ENCODE measurements at places on chromosomes 6 and 20.

DNA sequence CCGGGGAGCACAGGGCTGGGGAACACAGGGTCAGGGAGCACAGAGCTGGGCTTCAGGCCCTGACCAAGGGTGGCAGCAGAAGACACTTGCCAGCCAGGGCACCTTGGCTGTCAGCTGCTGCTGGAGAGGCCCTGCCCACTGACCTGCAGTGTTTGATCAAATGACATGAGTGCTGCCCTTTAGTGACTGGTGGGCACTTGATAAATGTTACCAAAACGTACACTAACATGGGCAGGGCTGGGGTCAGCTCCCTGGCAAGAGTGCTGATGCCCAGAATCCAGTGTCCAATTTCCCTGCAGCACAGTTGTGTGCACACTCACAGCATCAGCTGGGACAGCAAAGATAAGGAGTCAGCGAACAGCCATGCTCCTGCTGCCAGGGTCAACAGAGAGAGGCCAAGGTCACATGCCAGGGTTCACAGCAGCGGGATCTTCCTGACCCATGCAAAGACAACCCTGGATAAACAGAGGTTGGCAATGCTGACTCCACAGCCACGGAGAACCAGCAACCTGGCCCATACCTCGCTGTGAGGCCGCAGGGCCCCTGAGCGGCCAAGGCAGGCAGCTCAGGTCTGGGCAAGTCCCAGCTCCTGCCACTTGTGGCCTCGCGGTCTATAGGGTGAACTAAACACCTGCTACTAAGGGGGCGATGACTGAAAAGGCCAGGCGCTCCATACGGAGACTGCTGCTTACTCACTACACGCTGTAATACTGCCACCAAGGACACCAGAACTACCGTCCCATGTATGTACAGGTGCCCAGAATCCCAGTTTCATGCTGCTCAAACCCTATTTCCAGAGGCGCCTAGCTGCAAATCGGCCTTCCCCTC lies 46.3 kb downstream of the NINL start:
- no peak for DNase-seq

DNA sequence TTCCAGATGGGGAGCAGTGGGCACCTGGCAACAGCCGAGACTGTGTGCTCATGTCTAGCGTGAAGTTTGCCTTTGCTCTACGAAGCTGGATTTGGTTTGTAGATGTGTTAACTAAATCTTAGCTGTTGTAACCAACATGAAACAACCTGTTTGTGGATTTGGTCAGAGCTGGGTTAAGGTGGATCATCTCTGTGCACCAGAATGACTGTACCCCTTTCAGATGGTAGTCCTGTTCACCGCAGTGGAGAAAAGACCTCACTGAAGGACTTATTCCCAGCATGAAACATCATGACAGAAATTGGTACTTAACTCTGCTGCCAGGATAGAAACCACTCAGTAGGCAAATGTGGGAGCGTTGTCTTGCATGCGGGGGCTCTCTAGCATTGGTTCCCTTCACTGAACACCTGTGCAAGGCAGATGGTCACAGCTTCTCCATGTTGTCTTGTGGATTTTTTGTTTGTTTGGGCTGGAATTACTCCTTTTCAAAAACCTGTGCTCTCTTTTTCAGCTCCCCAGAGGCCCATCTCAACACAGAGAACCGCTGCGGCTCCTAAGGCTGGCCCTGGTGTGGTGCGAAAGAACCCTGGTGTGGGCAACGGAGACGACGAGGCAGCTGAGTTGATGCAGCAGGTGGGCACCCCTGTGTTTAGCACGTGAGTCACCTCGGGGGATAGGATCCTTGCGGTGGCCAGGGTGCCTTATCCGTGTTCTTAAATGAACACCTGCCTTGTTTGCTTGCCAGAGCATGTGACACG lies 19.3 kb upstream of the EFCAB8 start:
- DNase-seq = no peak

- no peak for DNase-seq
Observed at GRCh38 chr6:45532721-45533210, 155.0 kb upstream of the SUPT3H start.

- DNase-seq = no peak
Observed at GRCh38 chr6:51777618-51778017, 309.8 kb downstream of the PKHD1 start.

DNA sequence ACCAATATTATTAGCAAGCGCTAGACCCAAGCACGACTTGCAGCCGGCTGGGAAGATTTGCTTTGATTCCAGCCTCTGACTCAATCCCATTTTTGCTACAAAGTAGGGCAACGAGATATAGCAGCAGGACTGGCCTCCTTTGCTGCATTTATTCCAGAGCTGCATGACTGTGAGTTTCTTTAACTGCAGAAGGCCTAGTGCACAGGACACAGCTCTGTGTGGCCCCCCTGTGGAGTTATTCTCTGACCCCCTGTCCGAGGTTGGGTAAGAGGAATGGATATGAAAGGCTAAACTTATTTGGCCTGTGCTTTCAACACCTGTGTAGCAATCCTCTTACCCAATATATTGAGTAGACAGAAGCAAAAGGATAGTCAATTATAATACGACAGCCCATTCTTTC lies 133.3 kb upstream of the SPTLC3 start:
- no peak for DNase-seq

DNA sequence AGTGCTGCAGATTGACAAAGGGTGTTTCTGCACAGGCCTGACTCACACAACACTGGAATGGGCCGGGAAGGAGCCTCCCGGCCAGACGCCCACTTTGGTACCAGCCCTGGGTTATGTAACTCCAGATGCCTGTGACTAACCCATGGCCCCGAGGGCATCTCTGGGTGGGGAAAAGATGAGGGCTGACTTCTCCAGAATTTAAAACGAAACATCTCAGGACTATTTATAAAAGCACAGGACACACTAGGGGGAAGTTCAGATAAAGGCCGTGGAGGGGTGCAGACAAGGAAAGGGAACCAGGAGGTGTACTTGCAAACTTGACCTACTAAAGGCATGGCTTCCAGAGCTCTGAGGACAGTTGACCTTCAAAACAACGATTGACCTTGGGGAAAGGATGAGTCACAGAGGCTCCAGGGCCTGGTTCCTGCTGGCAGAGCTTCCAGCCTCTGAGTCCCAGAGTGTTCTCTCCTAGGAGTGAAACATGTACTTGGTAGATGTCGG lies 196.9 kb downstream of the NFATC2 start:
- DNase-seq = no peak

DNA sequence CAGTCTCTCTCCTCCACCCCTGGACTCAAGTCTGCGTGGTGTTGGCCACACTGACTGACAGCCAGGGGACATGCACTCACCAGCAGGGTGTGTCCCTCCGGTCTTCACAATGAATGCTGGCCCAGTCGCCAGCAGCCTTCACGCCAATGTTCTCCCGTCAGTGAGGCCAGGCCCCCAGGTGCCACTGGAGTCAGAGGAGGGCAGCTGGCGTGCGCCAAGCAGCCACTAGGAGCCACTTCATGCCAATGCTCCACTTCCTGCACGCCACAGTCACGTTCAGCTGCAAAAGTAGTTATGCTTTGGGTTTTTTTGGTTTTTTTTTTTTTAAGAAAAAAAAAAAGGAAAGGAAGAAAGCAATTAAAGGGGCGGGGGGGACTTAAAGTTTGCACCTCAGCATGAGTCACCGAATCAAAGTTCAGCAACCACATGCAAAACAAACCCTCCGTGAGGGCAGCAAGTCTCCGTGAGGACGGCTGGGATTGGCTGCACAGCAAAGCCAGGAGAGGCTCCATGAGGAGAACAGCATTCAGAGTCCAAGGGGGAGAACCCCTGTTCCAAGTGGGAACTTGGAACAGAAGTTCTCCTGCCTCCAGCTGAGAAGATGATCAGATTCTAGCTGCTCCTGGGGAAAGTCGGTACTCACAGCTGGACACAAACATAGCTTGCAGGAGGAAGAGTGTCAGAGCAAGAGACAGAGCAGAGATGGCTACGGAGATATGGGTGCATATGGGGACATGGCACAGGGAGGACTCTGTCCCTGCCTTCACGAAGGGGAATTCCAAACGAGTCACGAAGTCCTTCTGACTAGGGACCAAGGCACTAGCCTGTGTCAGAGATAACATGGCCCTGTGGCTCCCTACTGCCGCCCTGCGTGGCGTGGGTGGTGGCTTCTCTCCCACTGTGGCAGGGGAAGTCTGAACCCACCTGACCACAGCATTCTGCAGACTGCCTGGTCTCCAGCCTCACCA lies at the start of gene ZC3H12D:
Gene ZC3H12D, minus strand, starts transcription at position 282 of the 968 bp plus-strand sequence. CDS start 10,471 bp downstream, outside the sequence.
- peak; percentile 43 for DNase-seq

DNA sequence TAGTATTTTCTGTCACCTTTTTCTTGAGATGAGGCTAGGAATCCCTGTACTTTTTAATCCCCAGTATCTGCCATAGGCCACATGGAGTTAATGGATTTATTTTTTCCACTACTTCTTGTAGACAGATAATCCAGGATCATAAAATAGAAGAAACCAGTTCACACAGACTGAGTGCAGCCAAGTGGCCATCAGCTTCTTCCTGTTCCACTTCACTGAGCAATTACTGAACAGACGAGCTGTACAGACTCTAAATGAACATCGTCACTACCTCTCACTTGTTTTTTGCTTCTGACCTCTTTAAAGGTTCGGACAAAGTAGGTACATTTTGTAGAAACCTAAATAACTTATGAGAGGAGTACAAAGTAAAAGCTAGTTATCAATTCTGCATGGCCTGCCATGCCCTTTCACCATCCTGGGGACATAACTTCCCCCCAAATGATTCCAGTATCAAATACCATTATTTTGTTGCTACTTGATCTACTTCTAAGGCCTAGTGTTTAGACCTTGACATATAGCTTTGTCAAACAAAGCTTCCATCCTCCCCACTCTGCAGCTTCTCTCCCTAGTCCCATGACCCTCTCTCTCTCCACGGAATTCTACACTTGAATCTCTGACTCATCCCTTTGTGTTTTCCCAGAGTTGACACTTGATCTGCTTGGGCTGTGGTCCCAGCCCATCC lies 34.4 kb upstream of the ARHGAP18 start:
- DNase-seq = no peak

- DNase-seq = no peak
Observed at GRCh38 chr20:58099291-58099935, 129.0 kb downstream of the ANKRD60 start.

DNA sequence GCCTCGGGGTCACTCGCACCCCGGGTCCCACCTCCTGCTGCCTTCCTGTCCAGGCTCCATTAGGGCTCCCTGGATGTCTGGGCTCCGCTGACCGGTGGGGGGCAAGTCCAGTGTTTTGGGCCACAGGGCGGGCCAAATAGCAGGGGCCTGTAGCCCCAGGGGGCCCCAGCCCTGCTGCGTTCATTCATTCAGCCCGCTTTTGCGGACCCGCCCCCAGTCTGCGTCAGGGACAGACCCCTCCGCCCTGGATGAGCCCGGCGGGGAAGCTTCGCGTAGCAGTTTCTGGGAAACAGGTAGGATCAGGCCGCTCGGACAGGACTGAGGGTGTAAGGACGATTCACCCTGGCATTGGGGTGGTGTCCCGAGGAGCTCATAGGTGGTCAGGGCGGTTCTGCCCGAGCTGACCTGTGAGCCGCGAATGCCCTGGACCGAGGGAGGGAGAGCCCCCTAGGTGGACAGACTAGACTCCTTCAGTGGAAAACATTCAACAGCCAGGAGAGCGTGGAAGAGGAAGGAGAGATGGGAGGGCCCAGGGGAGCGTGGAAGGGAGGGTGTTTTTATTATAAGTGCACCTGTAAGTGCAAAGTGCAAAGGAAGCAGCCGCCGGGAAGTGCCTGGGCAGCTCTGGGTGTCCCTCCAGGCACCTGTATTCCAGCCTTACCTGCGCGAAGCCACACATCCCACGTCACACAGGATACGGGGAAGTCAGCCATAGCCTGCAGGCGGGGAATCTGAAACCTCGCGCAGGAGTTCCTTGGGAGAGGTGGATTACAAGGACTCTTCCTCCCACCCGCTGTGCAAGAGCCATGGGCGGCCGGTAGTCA lies 662 bp downstream of the ENTPD6 start:
- no peak for DNase-seq

GRCh38 chr6:152272486-152272885 lies 364.7 kb downstream of the SYNE1 start:
- DNase-seq = no peak

GRCh38 chr6:121356575-121356974 lies 22.3 kb upstream of the TBC1D32 start:
- no peak for DNase-seq

- DNase-seq = no peak
Observed at GRCh38 chr20:11043001-11043400, 369.2 kb upstream of the JAG1 start.

GRCh38 chr6:25105070-25105925 lies 169.5 kb upstream of the RIPOR2 start:
- no peak for DNase-seq

Data from stimulated activated CD8-positive, alpha-beta memory T cell treated with anti-CD3 and anti-CD28 coated beads, Interleukin-4, amount 100 ng/mL, for 4 hours (primary cell).